SJCRH30 (cell line): ENCODE measurements at places on chromosomes 5 and 9. TPM values are rescaled to one million over a fixed set of nuclear protein-coding genes. Genes with fewer than 3 reads are reported as not detected.

The TTC39B gene
- total RNA-seq, result 2.2 and 2.4 TPM in 2 replicates

The SPIN1 gene
- 79.9 and 82.5 TPM in 2 replicates for total RNA-seq

The DDX4 gene
- total RNA-seq, result not detected in 2 replicates

The PTPRD gene
- total RNA-seq, result 64.1 and 79.4 TPM in 2 replicates

The TRIM36 gene
- total RNA-seq, result 14.9 and 15.3 TPM in 2 replicates
